H4 (cell line): ENCODE measurements at places on chromosomes 7 and 10. TPM values are rescaled to one million over a fixed set of nuclear protein-coding genes. Genes with fewer than 3 reads are reported as not detected.
A peak's percentile ranks its signal among the peaks of the same experiment; 100 is the strongest.

Gene LRIT1
- total RNA-seq: not detected in 2 replicates

Gene ELN
- not detected in 2 replicates for total RNA-seq

Gene TDRD1
- not detected in 2 replicates for total RNA-seq

Gene WNT2
- not detected in 2 replicates for total RNA-seq

Gene CYP2E1
- 0.43 and 0.50 TPM in 2 replicates for total RNA-seq

Gene RARRES2
- total RNA-seq: not detected in 2 replicates

Gene ZNF92
- 7.5 and 12.7 TPM in 2 replicates for total RNA-seq

DNA sequence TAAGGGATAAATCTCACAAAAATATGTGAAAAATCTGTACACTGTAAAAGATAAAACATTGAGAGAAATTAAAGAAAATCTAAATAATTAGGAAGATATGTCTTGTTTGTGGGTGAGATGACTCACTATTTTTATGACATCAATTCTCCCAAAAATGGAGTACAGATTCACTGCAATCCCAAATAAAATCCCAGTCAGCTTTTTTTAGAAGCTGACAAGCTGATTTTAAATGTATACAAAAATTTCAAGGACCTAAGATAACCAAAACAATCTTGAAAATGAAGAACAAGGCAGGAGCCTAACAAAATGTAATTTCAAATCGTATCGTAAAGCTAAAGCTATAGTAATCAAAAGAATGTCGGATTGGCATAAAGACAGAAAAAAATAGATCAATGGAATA, 458.1 kb downstream of the GRID1 start:
- DNase-seq: no peak

- no peak for DNase-seq
These were observed 101.4 kb downstream of the INSYN2A start for GRCh38 chr10:127094984-127095383.

DNA sequence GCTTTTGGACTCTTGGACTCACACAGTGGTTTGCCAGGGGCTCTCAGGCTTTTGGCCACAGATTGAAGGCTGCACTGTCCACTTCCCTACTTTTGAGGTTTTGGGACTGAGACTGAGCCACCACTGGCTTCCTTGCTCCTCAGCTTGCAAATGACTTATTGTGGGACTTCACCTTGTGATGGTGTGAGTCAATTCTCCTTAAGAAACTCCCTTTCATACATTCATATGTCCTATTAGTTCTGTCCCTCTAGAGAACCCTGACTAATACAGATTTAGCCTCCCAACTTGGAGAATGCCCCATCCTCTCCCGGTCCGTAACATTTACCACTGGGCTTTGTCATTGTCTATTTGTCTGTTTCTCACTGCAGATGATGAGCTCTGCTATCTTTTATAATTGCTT, 52.8 kb upstream of the CUL1 start:
- DNase-seq: no peak

GRCh38 chr10:85152496-85152895, 824.1 kb downstream of the CCSER2 start:
- DNase-seq: no peak

GRCh38 chr10:51092402-51092801, 18.1 kb downstream of the PRKG1 start:
- DNase-seq: peak; percentile 8

- DNase-seq: no peak
These were observed 339.9 kb downstream of the SFMBT2 start for GRCh38 chr10:7070950-7071349.

- no peak for DNase-seq
These were observed 47.7 kb upstream of the ZNF479 start for GRCh38 chr7:57179776-57180415.

- DNase-seq: peak; percentile 74
These were observed 17.1 kb downstream of the ARHGAP21 start for GRCh38 chr10:24706479-24707118.

- DNase-seq: peak; percentile 54
These were observed 492.0 kb downstream of the KIF20B start for GRCh38 chr10:90193240-90193985.

GRCh38 chr7:81420526-81421226, 349.2 kb downstream of the HGF start:
- DNase-seq: no peak
